DMS53 (cell line): ENCODE measurements at places on chromosomes 3 and 15.

DNA sequence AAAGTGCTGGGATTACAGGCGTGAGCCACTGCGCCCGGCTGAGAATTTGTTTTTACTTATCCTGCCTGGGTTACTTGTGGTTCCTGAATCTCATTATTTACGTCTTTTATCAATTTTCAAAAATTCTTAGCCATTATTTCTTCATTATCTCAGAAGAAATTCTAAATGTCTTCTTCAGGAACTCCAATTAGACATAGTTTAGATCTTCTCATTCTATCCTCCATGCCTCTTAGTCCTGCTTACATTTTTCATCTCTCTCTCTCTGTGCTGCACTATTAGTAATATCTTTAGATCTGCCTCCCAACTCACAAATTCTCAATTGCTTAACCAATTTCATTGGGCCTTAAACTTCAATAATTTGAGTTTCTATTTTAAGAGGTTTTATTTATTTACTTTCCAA is 124.4 kb upstream of the MRPS22 start:
- DNase-seq: no peak

- DNase-seq: no peak
These were observed 123.2 kb upstream of the GOLGA8J start for GRCh38 chr15:29959384-29960137.

DNA sequence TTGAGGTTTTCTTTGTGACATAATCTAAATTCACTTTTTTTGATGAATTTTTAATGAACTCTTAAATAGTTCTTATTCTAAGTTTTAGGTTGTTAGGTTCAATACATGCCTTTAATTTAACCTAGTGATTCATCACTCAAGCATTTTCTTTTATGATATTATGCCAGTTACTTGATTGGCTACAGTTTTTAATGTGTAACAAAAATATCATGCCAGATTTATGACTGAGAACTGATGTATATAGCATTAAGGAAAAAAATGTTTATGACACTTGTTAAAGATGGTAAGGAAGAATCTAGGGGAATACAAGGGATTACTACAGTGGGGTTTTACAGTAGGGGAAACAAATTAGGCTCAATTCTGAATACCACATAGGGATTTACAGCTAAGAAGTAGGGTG is 103.1 kb downstream of the VGLL3 start:
- DNase-seq: no peak

- DNase-seq: peak; percentile 82
These were observed 31.8 kb downstream of the FSTL1 start for GRCh38 chr3:120418866-120419490.

DNA sequence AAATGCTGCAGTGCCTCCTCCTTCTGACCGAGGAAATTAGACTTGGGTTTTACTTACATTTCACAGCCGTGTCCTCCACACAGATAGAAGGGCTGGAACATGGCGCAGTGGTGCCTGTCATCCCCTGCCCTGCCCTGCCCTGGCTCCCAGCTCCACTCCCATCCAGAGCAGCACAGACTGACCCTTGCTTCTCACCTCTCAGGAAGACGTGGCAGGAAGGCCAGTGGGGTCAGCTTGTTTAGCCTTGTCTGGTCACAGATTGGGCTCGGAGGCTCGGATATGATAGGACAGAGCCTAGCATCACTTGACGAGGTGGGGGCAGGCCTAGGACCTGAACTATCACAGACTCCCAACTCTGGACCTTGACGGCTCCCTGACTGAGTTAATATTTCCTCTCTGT is 88.5 kb downstream of the LINGO1 start:
- DNase-seq: no peak

DNA sequence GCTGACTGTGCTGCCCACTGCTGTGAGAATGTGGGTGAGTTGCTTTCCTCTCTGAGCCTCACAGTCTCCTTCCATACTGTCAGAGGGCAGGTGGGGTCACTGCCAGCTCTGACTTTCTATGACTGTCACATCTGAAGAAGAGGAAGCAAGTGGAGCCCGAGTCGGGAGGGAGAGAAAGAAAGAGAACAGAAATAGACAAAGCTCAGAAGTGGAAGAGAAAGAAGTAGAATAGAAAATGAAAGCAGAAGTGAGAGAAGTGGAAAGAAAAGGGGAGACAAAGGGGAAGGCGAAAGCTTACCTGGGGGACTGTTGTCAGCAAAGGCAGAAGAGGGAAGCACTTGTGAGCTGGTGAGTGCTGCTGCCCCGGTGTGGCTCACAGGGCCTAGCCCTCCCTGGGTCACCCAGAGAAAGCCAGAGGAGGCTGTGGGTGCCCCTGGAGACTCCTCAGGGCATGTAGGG is 57.9 kb downstream of the EPHB1 start:
- no peak for DNase-seq

DNA sequence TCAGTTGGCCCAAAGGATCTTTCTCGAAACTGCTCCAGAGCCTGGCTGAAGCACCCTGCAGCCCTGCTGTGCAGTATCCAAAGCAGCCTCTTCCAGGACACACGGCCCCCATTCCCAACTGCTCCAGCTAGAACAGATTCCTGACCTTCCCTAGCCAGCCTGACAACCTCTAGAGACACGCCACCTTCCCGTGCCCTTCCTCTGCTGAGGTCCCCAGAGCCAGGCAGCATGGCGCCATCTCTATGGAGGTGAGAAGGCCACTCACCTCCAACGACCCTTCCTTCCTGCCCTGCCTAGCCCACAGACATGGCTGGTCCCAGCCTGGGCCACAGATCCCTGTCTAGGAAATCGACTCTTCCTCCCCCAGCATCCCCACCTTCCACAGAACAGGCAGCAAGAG is 3.1 kb downstream of the KIF7 start:
- DNase-seq: no peak

DNA sequence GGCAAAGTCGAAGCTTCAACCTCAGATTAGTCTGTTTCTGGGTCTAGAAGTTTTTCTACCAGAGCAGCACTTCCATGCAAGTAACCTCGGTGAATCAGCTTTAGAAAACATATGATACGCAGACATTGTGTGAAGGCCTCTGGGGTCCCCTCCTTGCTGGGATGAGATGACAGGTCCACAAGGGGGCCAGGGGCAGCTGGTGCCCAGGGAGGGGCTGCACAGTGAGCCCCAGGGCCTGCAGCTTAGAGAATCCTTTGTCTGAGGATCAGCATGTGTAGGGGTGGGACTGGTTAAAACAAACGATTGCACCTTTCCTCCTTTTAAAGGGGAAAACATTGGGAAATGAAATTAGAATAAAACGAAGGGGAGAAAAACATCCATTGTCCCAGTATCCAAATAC is 47.5 kb upstream of the TLE3 start:
- no peak for DNase-seq

GRCh38 chr3:156826896-156827882 is 1.0 kb downstream of the LEKR1 start:
- peak; percentile 52 for DNase-seq

DNA sequence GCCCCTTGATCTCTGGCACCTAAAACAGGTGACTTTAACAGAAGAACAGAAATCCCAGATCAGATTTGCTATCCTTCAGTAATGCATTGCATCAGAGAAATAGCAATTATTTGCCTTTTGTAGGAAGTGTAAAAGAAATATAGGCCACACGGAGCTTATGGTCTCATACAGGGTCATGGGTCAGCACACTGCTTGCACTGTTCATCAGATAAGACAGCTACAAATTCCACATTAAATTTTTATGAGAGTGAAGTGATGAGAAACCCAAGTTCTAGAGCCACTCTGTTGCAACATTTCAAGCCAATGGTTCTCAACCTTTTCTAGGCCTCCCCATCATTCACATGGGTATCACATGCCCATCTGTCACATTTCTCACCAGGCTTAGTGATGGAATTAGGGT is 33.4 kb upstream of the TMEM87A start:
- DNase-seq: no peak

DNA sequence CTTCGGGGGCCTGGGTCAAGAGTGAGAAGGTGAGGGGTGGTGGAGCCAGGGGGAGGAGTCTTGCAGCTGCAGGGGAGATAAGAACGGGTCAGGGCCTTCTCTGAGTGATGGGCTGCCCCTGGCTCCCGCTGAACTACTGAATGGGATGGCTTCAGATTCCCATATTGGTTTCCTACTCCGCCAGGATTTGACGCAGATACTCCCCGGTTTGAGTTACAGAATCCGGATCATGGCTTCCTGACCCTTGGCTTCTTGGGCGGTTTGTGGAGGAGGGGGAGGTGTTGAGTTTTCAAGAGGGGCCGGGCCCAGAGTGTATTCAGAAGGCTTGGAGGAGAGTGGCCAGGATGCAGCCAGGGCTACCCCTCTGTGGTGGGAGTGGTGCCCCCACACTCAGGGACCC is 119.9 kb upstream of the ATP2B2 start:
- no peak for DNase-seq

DNA sequence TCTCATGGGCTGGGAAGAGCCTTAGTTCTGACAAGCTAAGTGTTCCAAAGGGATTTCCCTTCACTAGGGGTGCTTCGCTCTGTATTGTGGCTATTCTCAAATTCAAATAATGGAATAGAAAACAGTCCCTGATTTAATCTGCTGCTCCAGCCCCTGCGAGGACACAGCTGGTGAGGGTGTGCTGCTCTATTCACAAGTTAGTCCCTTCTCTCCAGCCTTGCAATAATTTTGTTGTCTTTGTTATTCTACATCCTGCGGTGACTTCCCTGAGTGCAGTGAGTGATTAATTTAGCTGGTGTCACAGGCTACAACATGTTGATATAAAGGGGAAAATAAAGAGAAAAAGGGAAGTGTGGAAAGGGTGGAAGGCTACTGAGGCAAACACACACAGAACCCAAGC is 180.5 kb upstream of the VEPH1 start:
- no peak for DNase-seq

GRCh38 chr3:9156604-9157003 is 92.8 kb downstream of the SRGAP3 start:
- no peak for DNase-seq

GRCh38 chr15:25789211-25789610 is 73.9 kb downstream of the ATP10A start:
- DNase-seq: no peak

DNA sequence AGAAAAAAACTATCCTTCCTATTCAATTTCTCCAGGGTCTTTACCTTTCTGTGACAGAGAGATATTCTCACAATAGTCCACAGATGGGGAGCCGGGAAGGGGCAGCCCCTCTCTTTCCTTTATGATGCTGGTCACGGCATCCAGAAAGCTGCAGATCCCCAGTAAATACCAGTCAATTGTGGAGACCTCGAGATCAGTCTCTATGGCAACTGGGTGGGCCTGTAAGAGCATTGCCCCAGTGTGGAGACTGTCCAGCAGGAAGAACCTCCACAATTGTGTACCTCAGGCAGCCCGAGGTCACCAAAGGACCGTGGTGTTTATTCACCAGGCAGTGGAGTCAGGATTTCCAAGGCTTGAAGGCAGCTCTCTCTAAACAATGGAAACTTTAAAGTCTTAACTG is 291.2 kb downstream of the NTRK3 start:
- DNase-seq: no peak

DNA sequence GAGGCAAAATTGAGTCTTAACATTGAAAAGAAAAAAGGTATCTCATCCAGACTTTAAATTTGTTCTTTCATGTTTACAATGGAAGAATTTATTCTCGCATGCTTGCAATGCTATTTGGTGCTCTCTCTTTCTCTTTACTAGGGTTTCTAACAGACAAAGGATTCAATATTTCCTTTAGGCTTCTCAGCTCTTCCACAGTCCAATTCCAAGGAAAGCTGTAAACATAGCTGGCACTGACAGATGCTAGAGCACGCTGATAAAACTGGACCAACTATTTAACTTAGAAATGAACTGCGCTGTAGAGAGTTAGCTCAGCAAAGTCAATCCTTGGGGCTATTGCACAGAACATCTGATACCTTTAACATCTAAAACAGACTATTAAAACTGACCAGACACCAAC is 81.3 kb downstream of the PDZRN3 start:
- DNase-seq: no peak

DNA sequence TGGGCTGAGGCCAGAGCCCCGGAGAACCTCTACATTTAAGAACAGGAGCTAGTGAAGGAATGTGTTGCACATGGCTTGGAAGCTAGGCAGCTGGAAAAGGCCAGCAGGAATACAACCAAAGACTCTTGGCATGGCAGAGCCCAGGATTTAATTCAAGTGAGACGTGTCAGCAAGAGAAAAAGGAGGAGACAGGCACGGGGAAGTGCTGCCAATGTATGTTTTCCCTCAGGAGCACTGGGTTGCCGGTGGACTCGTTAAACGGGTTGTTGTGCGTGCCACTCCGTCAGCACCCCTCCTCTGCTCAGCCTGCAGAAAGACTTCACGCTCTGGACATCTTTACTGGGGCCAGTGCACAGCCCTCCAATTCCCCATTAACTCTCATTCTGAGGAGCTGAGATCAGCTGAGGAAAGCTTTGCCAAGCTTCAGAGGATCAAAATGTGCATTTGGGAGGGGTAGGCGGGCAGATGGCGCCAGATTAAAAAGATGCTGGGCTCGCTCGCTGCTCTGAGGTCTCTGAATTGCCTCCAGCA is 103.7 kb downstream of the PDZRN3 start:
- DNase-seq: no peak

GRCh38 chr3:135803028-135803692 is 162.4 kb upstream of the PPP2R3A start:
- DNase-seq: no peak

DNA sequence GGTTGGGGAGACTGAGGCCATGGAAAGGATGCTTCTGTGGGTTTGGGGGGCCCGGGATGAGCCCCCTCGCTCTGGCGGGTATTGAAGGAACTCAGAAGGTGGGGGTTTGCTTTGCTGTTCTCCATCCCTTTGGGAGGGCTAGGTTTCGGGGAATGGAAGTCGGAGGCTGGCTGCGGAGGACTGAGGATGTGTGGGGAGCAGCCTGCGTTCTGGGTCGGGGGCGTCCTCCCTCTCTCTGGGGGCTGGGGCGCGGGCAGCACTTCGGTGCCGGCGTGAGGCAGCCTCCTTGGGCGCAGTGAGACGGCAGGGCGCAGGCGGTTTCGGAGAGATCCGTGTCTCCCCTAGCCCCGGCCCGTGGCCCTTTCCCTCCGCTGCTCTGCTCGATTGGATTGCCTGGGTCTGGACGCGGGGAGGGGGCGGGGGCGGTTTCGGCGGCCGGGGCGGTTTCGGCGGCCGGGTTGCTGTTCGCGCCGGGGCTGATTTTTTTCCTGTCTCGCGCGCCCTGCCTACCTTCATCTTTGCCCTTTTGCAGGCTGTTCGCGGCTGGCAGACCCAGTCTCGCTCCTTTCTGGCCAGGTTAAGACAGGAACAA is 1.4 kb downstream of the PTPRG start:
- peak; percentile 28 for DNase-seq

DNA sequence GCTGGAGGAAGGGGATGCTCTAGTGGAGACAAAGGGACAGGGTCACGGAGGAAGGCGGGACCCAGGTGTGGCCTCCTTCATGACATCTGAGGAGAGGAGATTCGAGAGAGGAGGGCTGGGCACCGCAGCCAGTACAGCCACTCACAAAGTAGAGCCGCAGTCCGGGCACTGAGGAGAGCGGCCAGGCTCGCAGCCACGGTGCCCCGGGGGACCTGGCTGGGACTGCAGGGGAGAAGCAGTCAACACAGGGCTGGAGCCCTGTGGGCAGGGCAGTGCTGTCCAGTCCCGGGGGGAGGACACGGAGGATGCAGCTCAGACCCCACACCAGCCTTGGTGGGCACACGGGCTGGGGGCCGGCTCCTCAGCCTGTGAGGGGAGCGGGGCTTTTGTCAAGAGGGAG is 40.3 kb downstream of the HMCES start:
- DNase-seq: no peak
